ENCODE measurements at places on chromosomes 1 and 21.

DNA sequence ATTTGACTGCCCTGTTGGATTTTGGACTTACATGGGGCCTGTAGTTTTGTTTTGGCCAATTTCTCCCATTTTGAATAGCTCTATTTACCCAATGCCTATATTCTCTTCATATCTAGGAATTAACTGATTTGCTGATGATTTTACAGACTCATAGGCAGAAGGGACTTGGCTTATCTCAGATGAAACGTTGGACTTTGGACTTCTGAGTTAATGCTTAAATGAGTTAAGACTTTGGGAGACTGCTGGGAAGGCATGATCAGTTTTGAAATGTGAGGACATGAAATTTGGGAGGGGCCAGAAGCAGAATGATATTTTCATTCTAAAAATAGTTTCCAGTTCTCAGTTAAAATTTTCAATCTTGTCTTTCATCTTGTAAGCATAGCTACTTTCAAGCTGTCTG, 222.3 kb downstream of the COP1 start:
- no peak for DNase-seq

- DNase-seq, result peak; percentile 17
Measured at GRCh38 chr1:243287652-243288051, 31.8 kb downstream of the SDCCAG8 start.

DNA sequence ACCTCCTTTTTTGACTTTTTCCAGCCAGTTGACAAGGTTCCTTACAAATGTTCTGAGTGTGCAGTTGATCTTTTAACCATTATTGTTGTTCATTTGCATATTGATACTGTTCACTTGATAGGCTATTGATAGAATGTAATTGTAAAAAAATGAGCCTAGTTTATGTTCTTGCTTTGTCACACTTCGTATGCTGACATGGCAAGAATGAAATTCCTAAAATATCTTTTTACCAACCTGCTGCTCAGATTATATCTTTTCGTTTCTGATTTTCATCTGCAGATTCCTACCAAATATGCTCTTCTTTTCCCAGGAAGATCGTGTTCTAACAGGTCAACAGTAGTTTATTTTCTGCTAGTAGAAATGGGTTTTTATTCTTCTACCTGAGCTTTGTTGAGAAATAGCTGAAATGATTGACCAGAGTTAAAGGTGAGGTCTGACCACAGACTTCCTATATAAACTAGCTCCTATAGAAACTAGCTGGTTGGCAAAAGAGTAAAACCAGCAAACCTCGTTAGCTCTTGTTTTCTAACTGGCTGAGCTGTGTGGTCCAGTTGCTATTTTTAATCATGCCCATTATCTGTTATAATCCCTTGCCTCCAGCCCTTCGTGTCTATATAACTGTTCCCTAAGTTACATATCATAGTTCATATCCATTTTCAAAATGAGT, 174.8 kb downstream of the HS2ST1 start:
- DNase-seq, result no peak

DNA sequence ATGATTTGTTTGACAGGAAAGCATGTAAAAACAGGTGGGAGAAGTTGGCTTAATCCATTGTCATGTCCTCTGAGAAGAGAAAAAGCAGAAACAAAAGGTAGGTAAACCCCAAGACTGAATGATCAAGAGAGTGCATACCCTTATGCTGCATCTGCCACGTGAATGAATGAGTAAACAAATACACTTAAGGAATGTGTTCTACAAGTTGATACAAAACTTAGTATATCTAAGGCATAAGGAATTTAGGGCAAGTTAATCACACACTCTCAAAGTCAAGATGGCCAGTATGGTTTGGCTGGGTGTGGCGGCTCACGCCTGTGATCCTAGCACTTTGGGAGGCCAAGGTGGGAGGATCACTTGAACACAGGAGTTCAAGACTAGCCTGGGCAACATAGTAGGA, 34.2 kb downstream of the HMCN1 start:
- DNase-seq, result no peak

GRCh38 chr1:46643368-46643775, 24.8 kb downstream of the ATPAF1 start:
- DNase-seq, result no peak

DNA sequence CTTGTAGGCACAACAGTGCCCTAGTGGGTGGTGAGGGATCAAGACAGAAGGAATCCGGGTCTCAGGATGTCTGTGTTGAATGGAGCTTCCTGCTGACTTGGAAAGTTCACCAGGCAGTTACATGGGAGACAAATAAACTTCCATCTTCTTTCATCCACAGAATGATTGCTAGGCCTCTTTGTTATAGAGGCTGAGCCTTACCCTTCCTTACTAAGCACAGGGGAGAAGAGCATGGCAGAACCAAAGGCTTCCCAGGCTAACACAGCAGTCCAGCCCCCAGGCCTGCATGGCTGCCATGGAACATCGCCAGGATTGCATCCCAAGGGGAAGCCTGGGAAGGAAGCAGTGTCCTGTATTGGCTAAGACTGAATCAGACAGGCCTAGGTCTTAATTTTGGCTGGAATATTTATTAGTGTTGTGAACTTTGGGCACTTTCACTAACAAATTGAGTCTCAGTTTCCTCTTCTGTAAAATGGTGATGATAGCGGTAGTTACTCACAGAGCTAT, 18.7 kb downstream of the HEYL start:
- no peak for DNase-seq

GRCh38 chr1:170267317-170267716, 121.6 kb downstream of the NTMT2 start:
- no peak for DNase-seq

DNA sequence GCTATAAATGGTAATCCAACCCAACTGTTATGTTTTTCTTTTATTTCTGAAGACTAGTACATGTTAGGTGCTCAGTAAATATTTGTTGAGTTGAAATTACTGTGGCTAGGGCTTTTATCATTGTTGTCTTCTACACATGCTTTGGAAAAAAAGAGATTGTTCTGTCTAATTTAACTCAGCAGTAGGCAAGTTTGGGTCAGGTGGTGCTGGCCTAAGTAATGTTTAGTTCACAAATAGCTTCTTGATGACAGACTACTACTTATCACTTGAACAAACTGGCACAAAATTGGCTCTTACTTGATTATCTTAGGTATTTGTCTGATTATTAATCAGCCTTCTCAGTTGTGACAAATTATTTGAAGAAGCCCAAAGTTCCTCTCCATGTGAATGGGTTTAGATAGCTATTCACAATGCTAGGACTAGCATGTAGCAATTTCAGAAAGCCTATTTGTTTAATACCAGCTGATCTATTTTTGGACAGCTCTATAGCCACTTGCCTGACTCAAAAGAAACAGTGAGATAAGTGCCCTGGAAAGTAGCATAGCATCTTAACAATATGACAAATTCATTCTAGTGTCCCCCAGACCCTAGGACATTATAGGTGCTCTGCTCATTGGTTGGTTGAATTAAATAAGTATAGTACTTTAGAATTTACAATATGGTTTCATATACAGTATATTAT, 32.6 kb downstream of the TMEM200B start:
- DNase-seq, result no peak

Measured in CD4-positive, alpha-beta T cell treated with Interleukin-4 for 4 hours (primary cell).